ENCODE measurements at places on chromosomes 7 and 10. TPM values are rescaled to one million over a fixed set of nuclear protein-coding genes. Genes with fewer than 3 reads are reported as not detected.

Gene HGF
- not detected for total RNA-seq

Gene HTRA1
- not detected for total RNA-seq

Gene GNAT3
- total RNA-seq: not detected

Gene C10orf53
- total RNA-seq: not detected

Gene CLEC2L
- total RNA-seq: not detected

Gene CYP3A5
- total RNA-seq: 0.86 TPM

Gene ARPC1B
- total RNA-seq: 334 TPM

Gene CWF19L1
- total RNA-seq: 35.3 TPM

Gene PRTFDC1
- total RNA-seq: 0.99 TPM

Gene SKIDA1
- not detected for total RNA-seq
